ENCODE measurements at places on chromosomes 4 and X.

DNA sequence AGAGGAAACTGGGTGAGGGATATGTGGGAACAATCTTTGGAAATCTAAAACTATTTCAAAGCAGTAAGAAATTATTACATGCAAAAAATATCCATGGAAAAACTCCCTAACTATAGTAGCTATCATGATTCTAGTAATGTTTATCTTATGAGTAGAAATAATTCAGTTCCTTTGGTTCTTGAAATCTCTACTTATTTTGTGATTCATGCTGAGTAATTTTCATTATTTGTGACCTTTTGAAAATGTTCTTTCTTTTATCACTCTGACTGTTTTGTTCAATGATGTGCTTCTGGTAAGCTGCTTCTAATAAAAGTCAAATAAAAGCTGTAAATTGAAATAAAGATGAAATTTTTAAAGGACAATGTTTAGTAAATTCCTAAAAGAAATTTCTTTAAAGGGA is 40.4 kb upstream of the MAGEB10 start:
- DNase-seq, result no peak

- DNase-seq, result no peak
These were observed 99.1 kb downstream of the KDM6A start for GRCh38 chrX:44972132-44972531.

DNA sequence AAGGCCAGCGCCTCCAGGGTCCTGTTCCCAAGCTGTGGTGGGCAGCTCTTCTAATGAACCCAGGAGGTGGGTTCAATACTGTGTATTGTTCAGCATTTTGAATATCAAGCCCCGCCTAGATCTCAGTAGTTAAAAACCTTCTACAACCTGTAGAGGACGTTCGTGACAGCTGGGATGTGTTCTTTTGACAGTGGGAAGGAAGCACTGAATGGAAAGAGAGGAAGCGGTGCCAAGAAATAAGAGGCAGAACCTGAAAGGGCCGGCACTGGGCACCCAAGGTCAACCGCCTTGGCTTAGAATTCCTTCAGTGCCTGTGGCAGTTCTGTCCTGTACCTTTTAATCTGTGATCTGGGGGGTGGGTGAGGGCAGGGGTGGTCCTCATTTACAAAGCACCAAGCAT is 73.1 kb downstream of the CC2D2A start:
- no peak for DNase-seq

- no peak for DNase-seq
These were observed at the start of gene IL3RA for GRCh38 chrX:1336331-1336943. Gene IL3RA (plus strand): TSS chrX:1336785. CDS start chrX:1341766, 4,981 bp downstream.

- peak; percentile 40 for DNase-seq
These were observed 15.1 kb downstream of the PALLD start for GRCh38 chr4:168511780-168512489.

DNA sequence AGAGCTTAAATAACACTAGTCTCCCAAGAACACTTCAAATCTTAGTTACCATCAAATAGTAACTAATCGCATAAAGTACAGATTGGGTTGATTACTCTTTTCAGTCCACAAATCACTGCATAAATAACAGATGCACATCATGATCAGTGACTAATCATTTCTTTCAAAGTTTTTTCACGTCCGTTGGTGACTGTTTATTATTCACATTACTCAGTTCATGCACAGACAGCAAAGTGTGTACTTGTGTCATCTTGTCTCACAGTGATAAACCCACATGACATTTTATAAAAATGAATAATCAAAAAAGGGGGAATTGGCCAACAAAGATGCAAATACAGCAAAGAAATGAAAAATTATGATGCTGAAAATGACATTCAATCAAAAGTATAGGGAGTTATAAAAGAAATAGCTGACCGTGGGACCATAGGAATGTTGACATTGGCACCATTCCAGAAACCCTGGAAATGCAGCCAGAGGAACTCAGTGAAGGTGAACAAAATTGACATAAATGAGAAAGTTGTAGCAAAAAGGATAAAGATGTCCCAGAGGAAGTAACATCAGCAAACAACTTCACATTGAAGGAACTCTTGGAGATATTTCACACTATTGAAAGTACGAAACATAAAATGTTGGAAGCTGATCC is 161.5 kb downstream of the SOX3 start:
- DNase-seq, result no peak
